ENCODE measurements at places on chromosomes 7 and 10.

DNA sequence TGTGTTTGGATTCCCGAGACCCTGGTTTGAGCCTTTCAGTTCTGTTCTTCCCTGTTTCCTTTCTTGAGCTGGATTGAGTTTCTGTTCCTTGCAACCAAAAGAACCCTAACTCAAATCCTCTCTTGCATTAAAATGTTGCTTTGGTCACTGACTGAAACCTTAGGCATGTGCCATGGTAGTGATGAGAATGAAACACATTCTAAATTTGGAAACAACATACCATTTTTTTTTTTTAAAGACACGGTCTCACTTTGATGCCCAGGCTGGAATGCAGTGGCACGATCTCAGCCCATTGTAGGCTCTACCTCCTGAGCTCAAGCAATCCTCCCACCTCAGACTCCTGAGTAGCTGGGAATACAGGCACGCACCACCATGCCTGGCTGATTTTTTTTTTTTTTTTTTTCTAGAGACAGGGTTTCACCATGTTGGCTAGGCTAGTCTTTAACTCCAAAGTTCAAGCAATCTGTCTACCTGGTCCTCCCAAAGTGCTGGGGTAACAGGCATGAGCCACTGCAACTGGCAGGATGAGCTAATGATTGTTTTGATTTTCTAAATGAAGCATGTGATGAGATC, 8.4 kb downstream of the THAP5 start:
- DNase-seq = no peak

- no peak for DNase-seq
Measured at GRCh38 chr10:112362833-112363232, 11.1 kb upstream of the ACSL5 start.

- no peak for DNase-seq
Measured at GRCh38 chr10:54914049-54914448, 113.0 kb upstream of the PCDH15 start.

DNA sequence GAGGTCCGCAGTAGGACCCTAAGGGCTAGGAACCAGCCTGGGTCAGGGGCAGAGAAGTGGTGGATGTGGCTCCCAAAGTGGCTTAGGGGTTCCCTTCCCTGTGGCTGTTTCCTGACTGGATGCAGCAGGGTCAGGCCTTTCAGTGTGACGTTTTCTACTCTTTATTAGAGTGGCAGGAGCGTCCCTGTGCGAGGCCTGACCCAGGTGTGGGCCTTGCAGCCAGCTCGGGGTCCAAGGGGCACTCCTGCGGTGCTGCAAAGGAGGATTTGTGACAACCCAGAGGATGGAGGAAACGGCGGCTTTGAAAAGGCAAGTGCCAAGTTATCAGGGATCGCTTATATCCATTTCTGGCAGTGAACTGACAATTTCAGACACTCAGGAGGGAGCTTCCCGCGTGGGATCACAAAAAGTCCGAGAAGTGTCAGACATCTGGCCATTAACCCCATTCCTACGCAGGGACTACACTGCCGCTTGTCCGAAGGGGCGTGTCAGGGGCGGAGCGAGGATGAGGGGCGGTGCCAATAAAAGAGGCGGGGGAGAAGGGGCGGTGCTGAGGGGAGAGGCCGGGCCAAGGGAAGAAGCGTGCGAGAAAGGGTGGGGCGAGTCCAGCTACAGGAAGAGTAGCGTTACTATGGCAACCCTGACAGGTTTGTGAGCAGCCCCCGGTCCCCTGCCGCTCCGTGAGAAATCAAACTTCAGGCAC, 98.8 kb upstream of the ZNF722 start:
- DNase-seq = peak; percentile 76

- no peak for DNase-seq
Measured at GRCh38 chr10:130255777-130256176, 119.6 kb downstream of the GLRX3 start.

DNA sequence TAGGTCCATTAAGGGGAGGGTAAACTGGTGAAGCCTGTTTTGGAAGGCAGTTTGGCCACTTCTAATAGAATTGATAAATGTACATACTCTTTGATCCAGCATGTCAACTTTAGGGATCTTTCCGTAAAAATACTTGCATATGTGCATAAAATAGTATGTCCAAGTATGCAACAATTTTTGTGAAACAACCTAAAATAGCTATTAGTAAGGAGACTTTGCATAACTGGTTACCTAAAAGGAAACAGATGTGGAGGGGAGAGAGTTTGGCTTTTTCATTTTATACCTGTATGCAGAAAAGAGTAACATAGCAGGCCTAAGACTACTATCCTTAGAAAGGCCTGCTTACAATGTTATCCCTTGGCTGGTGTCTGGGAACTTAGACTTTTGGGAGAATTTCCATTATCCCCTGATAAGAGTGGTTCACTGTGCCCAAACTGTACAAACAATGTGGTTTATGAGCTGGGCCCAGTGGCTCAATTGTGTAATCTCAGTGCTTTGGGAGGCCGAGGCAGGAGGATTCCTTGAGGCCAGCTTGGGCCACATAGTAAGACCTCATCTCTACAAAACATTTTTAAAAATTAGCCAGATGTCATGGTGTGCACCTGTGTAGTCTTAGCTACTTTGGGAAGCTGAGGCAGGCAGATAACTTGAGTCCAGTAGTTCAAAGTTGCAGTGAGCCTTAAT, 21.3 kb downstream of the PTPN12 start:
- no peak for DNase-seq

- no peak for DNase-seq
Measured at GRCh38 chr10:124155781-124156435, 62.5 kb upstream of the CHST15 start.

- no peak for DNase-seq
Measured at GRCh38 chr10:42985436-42986316, 91.2 kb upstream of the RET start.

DNA sequence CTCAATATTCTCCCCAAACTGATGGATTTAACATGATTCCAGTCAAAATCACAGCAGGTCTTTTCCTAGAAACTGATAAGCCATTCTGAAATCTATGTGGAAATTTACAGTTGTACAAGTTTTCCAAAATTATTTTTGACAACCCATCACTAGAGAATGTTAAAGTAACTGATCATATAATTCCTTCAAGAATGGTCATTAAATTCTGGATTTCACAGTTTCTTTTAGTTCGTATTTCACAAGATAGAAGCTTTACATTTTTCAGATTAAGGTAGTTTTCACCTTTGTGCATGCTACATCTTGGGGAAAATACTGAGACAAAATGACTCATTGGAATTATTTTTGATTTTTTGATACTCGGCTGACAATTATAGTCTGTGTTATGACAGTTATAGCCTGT, 174.3 kb downstream of the MGMT start:
- DNase-seq = no peak

GRCh38 chr10:14770927-14771326, 3.8 kb downstream of the FAM107B start:
- no peak for DNase-seq

DNA sequence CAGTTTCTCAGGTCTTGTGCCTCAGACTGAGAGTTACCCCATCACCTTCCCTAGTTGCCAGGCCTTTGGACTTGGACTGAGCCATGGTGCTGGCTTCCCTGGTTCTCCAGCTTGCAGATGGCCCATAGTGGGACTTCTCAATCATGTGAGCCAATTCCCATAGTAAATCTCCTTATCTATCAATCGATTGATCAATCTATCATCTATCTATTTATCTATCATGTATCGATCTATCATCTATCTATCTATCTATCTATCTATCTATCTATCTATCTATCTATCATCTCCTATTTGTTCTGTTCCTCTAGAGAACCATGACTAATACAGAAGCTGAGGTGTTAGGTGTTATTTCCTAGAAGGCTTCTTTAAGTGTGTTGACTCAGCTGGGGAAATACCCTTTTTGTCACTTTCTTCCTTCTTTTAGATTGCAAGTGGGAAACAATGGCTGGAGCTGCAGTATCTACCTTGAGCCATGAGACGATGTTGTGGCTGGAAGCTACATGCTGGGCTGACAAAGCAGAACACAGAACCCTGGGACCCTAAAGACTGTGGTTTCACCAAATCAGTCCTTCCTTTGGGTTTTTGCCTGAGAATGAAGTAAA, 234.7 kb upstream of the GLI3 start:
- DNase-seq = no peak

- DNase-seq = no peak
Measured at GRCh38 chr10:102413053-102413705, 5.4 kb downstream of the PSD start.

DNA sequence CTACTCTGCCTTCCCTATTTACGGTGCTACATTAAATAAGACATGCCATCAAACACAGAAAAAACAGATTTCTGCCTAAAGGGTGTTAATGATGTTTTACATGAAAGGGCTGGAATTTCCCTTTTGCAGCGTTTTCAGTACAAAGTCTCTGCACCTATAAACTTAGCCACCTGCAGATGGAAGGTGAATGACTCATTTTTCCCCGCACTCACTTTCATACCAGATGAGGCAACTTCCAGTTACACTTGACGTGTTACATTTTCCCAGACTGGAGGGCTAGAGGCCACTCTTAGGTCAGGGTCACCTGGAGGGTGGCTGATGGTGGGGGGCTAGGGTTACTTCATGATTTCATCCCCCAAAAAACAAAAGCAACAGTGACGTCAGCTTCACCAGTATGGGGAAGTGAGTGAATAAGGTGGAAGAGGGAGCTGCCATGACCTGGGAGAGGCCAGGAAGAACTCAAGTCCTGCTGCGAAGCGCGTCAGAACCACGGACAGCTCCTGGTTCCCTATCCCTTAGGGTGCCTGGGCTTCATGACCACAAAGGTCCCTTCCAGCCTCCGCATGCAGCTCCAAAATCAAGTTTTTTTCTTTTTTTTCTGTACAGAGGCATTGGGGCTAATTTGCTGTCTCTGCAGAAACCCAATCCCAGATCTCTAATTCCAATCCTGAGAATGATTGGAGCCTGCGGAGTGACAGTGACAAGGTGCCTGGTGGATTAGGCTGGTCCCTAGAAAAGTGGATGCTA, 94.0 kb downstream of the ADARB2 start:
- DNase-seq = no peak

- no peak for DNase-seq
Measured at GRCh38 chr10:104403636-104404035, 50.0 kb downstream of the CFAP58 start.

- DNase-seq = no peak
Measured at GRCh38 chr10:100755821-100756220, 10.4 kb downstream of the PAX2 start.
